ENCODE measurements at places on chromosomes 3 and 15. TPM values are rescaled to one million over a fixed set of nuclear protein-coding genes. Genes with fewer than 3 reads are reported as not detected.
A peak's percentile ranks its signal among the peaks of the same experiment; 100 is the strongest.

GRCh38 chr15:89362203-89363101, 27.8 kb upstream of the POLG start:
- DNase-seq, result peak; percentile 73

- DNase-seq, result no peak
Observed at GRCh38 chr15:55247766-55248427, 41.7 kb downstream of the RAB27A start.

GRCh38 chr3:36201546-36201945, 178.8 kb upstream of the STAC start:
- DNase-seq, result no peak

DNA sequence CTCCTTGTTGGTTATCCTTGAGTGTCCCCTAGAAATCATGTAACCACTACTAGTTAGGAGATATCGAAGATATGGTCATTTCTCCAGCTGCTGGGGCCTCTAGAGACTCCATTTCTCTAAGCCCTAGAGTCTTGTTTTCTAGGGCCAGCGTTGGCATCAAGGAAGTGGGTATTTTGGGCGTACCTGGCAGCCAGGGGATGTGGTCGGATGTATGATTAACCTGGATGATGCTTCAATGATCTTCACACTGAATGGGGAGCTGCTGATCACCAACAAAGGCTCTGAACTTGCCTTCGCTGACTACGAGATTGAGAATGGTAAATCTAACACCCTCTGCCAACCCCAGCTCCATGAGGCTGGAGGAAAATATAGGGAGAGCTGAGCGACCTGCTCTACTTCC, 325.5 kb downstream of the RYR3 start:
- no peak for DNase-seq

DNA sequence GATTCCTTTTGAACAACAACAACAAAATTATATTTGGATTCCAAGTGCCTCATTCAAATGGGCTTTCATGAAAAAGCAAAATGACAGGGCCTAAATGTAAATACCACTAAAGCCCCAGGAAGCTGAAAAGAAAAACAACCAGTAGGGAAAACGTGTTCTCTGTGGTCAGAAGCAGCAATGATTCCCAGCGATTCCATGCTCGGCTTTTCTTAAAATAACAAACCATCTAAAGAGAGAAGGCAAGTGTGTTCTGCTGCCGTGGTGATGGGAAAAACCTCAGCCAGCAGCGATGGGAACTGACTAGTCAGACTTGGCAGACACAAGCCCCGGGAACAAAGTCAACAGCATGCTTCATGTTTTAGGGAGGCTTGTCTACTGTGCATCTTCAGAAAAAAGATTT, 153.6 kb downstream of the TNIK start:
- DNase-seq, result no peak

DNA sequence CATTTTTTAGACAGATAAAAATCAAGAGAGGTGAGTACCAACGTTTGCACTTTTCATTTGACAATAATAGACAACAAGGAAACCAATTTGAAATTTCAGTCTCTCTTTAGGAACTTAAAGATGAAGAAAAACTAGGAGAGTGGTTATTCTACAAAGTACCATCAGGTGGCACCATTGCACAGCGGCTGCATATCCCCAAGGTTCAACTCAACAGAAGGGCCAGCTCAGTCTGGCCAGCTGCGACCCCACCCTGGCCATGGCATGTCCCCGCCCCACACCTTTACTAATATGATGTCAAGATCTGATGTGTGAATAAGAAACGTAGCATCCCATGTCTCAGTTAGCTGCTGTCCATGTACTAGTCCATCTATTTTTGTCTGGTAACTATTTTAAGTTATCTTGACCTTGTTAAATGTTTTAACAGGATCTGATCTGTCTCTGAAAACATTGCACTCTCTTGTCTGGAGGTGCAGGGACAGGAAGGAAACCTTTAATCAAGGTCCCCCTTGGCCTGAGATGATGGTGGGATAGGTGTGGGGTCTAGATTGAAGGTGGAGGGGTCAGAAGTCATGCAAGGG, 35.5 kb upstream of the CGNL1 start:
- DNase-seq, result peak; percentile 67

- no peak for DNase-seq
Observed at GRCh38 chr3:61420136-61420759, 141.1 kb upstream of the PTPRG start.

DNA sequence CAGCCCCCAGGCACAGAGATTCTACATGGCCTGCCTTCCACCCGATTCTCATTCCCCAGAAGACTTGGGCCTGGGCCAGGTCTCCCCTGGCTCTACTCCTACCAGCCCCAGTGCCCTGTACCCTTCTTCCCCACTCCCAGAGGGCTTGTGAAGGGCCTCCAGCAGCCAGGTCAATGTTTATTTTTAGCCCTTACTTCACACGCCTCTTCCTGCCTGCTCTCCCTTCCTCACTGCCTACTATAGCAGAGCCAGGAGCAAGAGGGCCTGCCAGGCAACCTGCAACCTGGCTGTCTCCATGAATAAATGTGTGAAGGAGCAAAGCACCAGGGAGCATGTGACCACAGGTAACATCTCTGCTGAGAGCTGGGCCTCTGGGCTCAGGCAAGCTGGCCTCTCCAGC, 26.4 kb upstream of the APEH start:
- no peak for DNase-seq

GRCh38 chr15:40266828-40267304, 16.0 kb downstream of the ANKRD63 start:
- no peak for DNase-seq

GRCh38 chr15:40763801-40764628, at the start of gene GCHFR:
GCHFR (plus strand) TSS chr15:40764068; CDS start chr15:40764181, 113 bp downstream.
- peak; percentile 94 for DNase-seq

DNA sequence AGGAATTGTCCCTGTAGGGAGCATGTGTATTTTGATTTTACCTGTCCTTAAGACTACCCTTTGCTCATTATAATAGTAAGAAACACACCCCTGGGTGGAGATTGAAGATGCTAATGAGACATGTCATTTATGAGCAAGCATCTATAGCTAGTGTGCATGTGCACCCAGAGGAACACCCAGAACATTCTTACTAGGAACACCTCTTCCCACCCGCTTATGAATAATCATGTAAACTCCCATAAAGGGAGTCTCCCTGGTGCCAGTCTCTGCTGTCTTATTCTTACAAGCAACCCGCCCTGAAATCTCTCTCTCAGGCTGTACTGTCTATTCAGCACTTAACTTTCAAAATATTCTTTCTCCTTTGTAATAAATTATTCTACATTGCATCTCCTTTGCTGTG, 1227.3 kb downstream of the ROBO1 start:
- DNase-seq, result no peak

DNA sequence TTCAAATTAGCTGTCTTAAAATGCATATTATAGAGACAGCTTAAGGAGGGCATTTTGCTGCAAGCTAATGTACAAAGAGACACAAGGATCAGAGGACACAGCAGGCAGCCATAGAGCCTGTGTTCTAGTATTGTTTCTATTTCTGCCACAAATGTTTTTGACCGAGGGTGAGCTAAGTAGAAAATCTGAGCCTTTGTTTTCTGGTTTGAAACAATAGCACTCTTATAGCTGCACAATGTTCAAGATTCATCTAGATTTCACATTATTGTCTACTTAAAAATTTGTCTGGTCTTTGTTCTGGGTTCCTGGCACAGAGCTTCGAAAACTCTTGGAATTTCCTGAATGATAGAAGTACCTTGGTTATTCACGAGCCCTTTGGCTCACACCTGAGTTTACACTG, 40.0 kb upstream of the TUSC7 start:
- DNase-seq, result no peak

DNA sequence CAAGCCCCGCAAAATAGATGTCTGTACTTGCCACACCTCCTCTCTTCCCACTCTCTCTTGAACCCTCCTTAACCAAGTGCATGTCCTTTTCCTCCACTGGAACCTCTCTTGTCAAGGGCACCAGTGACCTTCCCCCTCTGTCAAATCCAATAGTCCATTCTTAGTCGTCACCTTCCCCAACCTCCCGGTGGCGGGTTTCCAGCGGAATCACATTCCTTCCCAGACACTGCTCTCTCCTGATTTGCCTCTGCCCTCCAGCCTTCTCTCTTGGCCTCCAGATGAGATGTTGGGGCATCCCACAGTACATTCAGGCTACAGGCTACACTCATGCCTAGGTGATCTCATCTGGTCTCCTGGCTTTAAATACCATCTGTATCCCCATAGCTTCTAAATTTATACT, 31.1 kb downstream of the SCN5A start:
- no peak for DNase-seq

- no peak for DNase-seq
Observed at GRCh38 chr3:29758434-29759322, 477.8 kb downstream of the RBMS3 start.

- DNase-seq, result no peak
Observed at GRCh38 chr3:4493941-4494894, 1.1 kb downstream of the ITPR1 start.

DNA sequence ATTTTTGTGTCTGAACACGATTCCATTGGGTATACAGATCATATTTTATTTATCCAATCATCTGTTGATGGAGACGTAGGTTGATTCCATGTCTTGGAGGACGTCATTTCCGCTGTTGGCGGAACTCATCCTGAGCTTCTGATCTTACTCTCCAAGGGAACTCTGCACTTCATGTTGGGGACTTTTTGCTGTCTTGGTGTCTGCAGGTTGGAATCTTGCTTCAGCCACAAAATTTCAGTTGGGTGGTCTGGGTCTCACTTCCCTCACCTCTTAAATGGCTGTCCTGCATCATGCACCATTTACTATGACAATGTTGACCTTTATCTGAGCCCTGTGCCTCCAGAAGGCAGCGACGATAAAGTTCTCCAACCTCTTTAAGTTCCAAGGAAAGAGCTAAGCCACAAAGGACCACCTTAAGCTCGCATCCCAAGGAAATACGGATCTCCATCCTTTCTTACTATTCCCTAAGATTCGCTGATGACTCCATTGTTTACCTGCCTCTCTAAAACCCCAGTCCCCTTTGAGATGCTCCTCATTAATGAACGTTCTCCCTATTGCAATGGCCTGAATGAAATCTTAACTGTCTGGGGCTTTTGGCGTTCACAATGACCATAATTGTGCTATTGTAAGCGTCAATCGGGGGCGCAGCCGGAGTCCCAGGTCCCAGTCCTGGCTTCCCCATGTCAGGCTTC, 23.1 kb upstream of the RNU6-1 start:
- DNase-seq, result no peak

GRCh38 chr3:179148616-179149405, 654 bp downstream of the PIK3CA start:
- no peak for DNase-seq

DNA sequence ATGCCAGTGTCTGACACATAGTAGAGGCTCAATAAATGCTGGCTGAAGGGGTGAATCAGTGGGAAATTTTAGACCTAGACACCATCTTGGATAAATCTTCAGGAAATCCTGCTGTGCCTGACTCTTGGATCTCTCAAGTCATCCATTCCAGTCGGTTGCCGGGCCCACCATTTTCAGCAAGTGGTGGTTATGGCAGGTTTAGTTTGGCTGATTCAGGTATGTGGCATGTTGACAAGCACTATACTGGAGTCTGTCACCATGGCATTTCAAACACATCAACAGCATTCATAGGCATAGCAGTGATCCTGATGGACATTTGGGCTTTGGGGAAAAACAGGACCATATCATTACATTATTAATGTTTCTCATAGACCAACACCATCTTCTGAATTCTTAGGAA, 25.7 kb upstream of the APH1B start:
- DNase-seq, result no peak

DNA sequence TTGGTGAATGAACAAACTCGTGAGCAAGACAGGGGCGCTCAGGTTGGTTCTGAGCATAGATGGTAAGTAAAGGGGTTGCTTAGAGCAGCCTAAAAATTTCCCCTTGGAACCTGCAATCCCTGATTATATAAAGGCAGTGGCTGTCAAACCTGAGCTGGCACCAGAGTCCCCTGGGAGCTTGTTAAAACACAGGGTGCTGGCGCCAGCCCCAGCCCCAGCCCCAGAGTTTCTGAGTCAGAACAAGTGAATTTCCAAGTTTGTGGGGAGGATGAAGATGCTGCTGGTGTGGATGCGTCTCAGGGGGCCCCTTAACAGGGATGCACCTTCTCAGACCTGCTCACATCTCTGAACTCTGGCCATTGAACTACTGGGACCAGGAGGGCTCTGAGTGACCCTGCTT, 48.2 kb downstream of the FEM1B start:
- DNase-seq, result no peak

DNA sequence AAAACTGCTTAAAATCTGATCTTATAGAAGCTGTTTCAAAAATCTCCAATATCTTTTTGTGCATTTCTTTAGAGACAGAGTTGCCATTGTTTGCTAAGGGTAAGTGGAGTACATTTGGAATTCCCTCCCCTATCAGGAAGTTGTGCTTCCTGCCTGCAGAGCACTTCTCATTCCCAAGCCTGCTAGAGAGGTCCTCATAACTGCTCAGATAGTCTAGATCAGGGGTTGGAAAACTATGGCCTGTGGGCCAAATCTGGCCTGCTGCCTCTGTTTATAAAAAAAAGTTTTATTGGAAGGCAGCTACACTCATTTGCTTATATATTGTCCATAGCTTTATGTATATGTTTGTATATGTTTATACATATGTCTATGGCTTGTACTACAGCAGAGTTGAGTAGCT, 333.7 kb upstream of the PROK2 start:
- DNase-seq, result no peak

- DNase-seq, result no peak
Observed at GRCh38 chr3:4943549-4943948, 35.7 kb upstream of the BHLHE40 start.

- no peak for DNase-seq
Observed at GRCh38 chr3:124412644-124413043, 317.6 kb upstream of the UMPS start.

DNA sequence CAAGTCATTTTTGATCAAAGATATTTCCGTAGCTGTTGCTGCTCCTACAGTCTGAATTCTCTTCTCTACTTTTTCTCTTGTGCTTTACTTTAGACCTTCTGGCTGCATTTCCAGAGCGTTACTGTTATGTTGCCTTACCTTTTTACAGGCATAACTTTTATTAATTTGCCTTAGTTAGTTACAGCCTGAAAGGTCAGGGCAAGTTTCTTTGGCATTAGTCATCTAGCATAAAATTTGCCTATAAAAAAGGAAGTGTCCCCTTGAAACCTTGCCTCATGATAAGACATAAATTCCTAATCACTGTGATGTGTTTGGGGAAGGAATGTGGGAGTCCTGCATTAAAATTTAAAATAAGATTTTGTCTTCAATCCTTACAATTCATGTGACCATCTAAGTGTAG, 618.5 kb downstream of the NR2F2 start:
- DNase-seq, result no peak

- no peak for DNase-seq
Observed at GRCh38 chr3:115292131-115292530, 145.0 kb upstream of the ZBTB20 start.

Gene CD200
- total RNA-seq, result 6.0 TPM

Gene LINS1
- total RNA-seq, result 9.4 TPM

Gene SNX33
- total RNA-seq, result 25.1 TPM

Gene LRCH3
- total RNA-seq, result 48.0 TPM

Gene SAMD7
- not detected for total RNA-seq

Gene SYNPR
- total RNA-seq, result not detected

Gene PLIN1
- 1,691 TPM for total RNA-seq

Gene ZWILCH
- 4.4 TPM for total RNA-seq

Gene HES1
- 38.9 TPM for total RNA-seq

Gene TNIK
- total RNA-seq, result 3.7 TPM

Gene CDC25A
- total RNA-seq, result 0.87 TPM

Gene CMTM7
- 33.8 TPM for total RNA-seq

Gene NT5DC2
- total RNA-seq, result 38.5 TPM

Gene REC114
- not detected for total RNA-seq

Gene IL1RAP
- total RNA-seq, result 21.5 TPM

Gene KNL1
- 0.35 TPM for total RNA-seq

Gene GASK1A
- 11.9 TPM for total RNA-seq

Gene ITGB5
- 339 TPM for total RNA-seq

Gene HTR3E
- total RNA-seq, result not detected

Gene MYH15
- total RNA-seq, result 0.29 TPM

Gene ASB14
- total RNA-seq, result not detected

Gene SUMF1
- 32.3 TPM for total RNA-seq

Measured in mesenteric fat pad (tissue), 1 donor.